ENCODE measurements at places on chromosomes 5 and 9.

DNA sequence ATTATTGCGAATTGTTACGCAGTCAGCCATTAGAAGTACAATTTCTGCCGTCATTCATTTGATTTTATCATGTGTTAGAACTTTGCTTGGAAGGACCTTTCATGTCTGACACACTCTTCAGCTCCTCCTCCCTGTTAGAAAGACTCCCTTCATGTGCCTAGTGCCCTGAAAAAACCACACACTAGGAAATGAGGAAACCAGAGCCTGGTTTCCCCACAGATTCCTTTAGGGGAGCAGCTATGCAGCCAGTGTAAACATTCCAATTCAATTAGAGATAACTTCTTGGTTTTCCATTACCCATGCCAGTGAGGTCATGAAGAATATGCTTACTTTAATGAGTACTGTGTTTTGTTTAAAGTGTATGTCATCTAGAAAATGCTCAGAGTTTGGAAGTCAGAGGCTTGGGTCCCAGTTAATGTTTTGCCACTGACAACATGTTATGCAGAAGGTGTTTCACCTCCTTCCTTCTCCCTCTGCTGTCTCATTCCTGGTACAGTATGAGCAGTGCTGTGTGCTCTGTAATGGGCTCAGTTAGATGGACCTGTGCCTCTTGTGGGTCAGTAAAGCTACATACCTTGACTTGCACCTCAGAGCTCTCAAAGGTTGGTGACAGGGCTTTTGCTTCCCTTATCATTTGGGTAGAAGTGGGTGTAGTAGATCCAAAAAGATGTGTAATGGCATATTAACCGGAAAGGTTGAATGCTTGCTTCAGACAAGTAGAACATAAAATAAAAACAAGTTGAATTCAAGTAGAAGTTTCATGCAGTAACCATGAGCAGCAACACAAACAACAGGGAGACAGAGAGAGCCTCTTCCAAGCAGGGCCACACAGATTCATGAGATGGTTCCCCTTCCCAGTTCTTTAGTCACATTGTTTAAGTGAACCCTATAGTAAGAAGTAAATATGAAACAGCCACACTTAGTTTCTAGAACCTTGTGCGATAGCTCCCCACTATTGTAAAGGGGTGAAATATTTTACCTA lies 52.6 kb upstream of the TNFAIP8 start:
- peak; percentile 26 for DNase-seq

GRCh38 chr5:87103616-87104287 lies 163.9 kb upstream of the RASA1 start:
- DNase-seq, result no peak

DNA sequence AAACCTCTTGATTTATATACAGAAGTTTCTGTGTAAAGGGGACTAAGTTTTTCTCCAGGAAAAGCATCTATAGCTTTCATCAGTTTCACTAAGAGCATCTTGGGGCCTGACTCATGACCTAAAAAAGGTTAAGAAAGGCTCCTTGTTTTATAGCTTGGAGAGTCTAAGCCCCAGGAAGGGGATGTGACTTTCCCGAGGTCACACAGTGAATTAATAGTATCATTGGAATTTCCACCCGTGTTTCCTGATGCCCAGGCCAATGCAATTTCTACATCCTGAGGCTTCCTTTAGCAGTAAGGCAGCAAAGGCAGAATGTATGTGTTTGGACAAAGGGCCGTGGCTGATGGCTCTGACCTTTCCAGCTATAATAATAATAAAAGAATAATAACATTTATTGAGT lies 8.6 kb downstream of the MORN5 start:
- DNase-seq, result no peak

- no peak for DNase-seq
These were observed 16.2 kb upstream of the SSBP2 start for GRCh38 chr5:81767097-81767496.

- no peak for DNase-seq
These were observed 29.6 kb downstream of the KCNIP1 start for GRCh38 chr5:170533383-170533782.
